GM10248 (cell line): ENCODE measurements at places on chromosomes 1 and 21.

GRCh38 chr1:202976633-202977032 is 9.6 kb upstream of the CYB5R1 start:
- no peak for DNase-seq

- no peak for DNase-seq
Observed at GRCh38 chr1:207355060-207355459, 33.6 kb downstream of the CD55 start.

DNA sequence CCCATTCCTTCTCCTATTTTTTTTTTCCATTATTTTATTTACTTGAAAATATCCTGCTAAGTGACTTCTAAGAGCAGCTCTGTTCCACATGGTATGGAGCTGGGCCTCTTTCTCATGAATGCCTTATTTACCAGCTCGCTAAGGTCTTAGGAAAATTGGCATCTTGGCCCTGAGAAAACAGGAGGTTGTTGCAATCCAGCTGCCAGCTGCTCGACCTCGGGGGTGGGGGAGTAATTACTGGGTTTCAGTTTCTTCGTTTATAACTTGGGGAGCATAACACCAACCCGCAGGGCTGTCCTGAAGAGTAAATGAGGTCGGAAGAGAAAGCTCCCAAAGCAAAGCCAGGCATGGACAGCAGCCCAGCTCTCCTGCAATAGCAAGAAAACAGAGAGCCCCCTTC is 176.3 kb downstream of the AJAP1 start:
- DNase-seq, result no peak

- no peak for DNase-seq
Observed at GRCh38 chr1:12309783-12310742, 80.2 kb downstream of the VPS13D start.

GRCh38 chr1:216887032-216887431 is 163.8 kb upstream of the ESRRG start:
- DNase-seq, result no peak

- DNase-seq, result no peak
Observed at GRCh38 chr1:95547005-95547404, 313.0 kb downstream of the RWDD3 start.

GRCh38 chr1:234533034-234533891 is 54.3 kb upstream of the TARBP1 start:
- no peak for DNase-seq
